ENCODE measurements at places on chromosomes 7 and 10.

- DNase-seq, result no peak
Measured at GRCh38 chr10:60604342-60604741, 173.9 kb upstream of the CDK1 start.

- DNase-seq, result no peak
Measured at GRCh38 chr7:36317276-36317675, 72.4 kb upstream of the ANLN start.

DNA sequence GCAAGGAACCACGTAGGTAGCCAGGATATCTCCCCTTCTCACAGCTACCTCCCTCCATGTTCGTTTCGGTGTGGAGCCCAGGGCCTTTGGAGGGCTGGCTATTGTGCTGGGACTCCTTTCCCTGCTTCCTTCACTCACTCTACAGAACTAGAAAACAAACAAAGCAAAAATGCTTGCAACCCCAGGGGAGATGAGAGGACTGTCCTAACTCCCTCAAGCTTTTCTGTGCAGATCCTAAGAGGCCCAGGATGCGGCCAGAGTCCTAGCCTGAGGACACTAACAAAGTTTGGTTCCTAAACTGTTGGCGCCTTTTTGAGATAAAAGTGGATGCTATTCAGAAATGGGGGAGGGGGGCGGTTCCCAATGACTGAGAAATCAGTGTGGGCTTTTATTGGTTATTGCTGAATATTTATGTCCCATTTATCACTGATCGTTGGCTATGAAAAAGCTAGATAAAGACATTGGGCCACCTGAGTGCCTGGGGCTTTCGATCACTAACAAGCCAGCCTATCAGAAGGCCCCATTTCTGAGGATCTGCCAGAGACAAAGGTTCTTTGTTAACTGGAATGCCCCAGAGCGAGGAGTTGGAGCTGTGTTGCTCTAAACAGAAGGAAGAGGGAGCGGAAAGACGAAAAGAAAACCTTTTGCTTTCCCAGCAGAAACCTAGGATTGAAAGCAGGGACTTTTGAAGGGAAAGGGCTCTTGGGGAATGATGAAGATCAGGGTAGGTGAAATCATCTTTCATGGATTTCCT lies 95.2 kb upstream of the EGR2 start:
- no peak for DNase-seq

GRCh38 chr10:118979661-118980060 lies 49.9 kb upstream of the NANOS1 start:
- DNase-seq, result no peak

DNA sequence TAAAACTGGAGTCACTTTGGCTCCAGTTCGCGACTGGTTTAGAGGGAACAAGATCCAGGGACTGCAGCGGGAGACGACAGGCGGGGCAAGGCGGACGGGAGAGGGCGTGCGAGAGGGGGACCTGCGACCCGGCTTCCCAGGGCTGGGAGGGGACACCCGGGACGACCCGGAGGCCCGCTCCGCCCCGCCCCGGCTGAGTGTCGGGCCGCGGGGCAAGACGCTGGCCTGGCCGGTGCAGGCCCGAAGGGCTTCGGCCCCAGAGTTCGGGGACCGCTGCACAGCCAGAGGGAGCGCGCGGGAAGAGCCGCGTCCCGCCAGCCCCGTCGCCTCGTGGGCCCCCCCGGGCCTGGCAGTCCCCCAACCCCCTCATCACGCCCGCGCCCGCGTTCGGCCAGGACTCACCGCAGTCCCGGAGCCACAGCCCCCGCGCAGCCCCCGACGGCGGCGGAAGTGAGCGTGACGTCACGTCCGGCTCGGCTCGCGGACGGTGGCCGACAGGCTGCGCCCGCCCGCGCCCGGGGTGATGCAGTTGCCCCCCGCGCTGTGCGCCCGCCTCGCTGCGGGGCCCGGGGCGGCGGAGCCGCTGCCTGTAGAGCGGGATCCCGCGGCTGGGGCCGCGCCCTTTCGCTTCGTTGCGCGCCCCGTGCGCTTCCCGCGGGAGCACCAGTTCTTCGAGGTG lies at the start of the genes TUBGCP2 and ZNF511:
TUBGCP2 (minus strand) TSS at position 452 of the 679 bp plus-strand sequence. CDS start 5,931 bp downstream, outside the sequence.
ZNF511 (plus strand) TSS at position 494 of the 679 bp plus-strand sequence; CDS start at position 524, 30 bp downstream.
- no peak for DNase-seq

GRCh38 chr10:103080891-103081581 lies 112.0 kb downstream of the NT5C2 start:
- no peak for DNase-seq

Measured in cortex of kidney (tissue), 1 donor.